ENCODE measurements at places on chromosomes 4 and X. TPM values are rescaled to one million over a fixed set of nuclear protein-coding genes. Genes with fewer than 3 reads are reported as not detected.

NLRP2B gene
- not detected for total RNA-seq

SERPINA7 gene
- not detected for total RNA-seq

DTHD1 gene
- not detected for total RNA-seq

TCEAL7 gene
- total RNA-seq = 44.3 TPM

DMRTC1B gene
- not detected for total RNA-seq

FRMPD4 gene
- total RNA-seq = 0.33 TPM

MAGEA2B gene
- total RNA-seq = not detected

Measured in uterine smooth muscle cell (primary cell).